Heart right ventricle (tissue), 16 donors: ENCODE measurements at places on chromosomes 16 and 17. TPM values are rescaled to one million over a fixed set of nuclear protein-coding genes. Genes with fewer than 3 reads are reported as not detected.

Gene SEC14L5
- 15.3 TPM for total RNA-seq

DNA sequence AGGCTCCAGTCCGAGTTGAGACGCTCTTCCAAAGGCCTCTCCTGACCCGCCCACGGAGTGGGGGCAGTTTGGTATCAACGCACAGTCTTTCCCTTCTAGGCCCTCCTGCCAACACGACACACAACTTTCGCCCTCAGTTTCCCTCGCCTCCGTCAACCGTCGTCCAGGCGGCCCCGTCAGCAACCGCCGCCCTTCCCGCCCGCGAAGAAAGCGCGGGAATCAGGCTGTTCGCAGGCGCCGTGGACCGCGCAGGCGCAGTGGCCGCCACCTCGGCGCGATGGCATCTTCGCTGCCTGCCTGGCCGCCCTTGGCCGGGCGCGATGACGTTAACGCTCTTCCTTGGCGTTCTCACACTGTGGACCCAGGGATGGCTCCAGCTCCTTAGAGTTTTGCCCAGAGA is at the start of gene SPATA22:
Gene SPATA22 (minus strand): TSS at position 221 of the 400 bp plus-strand sequence. CDS start 2,494 bp downstream, outside the sequence.
- H3K4me3 ChIP-seq = no peak within 1 kb of the TSS
- no peaks in the 10 kb centered on the region for H3K27me3 ChIP-seq
- H3K4me1 ChIP-seq = no peaks in the 10 kb centered on the region
- no peak for DNase-seq
- H3K36me3 ChIP-seq = no peaks in the 10 kb centered on the region

DNA sequence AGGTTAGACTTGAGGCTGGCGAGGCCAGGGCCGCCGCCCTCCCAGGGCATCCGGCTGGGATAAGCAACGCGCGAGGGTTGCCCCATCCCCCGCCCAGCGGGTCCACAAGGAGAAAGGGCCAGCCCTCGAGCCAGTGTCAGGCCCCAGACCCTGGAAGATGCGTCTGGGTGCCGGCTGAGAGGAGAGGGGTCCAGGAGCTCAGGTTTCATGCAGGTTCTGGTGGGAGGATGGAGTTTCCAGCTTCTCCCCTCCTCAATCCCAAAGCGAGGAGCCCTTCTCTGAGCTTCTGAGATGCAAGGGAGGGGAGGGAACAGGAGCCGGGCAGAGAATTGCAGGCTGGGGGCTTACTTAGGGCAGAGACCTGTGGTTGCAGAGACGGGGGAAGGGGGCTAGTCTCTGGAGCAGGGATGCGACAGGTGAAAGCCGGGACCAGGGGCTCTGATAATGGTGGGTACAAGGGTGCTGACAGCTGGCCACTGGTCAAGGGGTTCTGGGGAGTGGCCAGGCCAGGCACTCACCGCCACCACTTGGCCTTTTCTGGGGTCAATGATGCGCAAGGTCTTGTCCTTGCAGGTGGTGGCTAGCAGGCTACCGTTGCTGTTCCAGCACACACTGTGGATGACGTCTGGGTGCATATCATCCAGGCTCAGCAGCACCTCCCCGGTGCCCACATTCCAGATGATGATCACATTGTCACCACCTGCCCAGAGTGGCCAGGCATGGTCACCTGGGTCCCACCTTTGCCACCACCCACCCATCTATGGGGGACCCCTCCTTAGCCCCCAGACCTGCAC is 4.2 kb downstream of the CORO6 start:
- H3K27ac ChIP-seq = no peak overlapping the region
- no peaks in the 10 kb centered on the region for H3K36me3 ChIP-seq
- DNase-seq = no peak
- H3K4me1 ChIP-seq = peaks cover 65% of the 10 kb centered on the region
- no peaks in the 10 kb centered on the region for H3K27me3 ChIP-seq

DNA sequence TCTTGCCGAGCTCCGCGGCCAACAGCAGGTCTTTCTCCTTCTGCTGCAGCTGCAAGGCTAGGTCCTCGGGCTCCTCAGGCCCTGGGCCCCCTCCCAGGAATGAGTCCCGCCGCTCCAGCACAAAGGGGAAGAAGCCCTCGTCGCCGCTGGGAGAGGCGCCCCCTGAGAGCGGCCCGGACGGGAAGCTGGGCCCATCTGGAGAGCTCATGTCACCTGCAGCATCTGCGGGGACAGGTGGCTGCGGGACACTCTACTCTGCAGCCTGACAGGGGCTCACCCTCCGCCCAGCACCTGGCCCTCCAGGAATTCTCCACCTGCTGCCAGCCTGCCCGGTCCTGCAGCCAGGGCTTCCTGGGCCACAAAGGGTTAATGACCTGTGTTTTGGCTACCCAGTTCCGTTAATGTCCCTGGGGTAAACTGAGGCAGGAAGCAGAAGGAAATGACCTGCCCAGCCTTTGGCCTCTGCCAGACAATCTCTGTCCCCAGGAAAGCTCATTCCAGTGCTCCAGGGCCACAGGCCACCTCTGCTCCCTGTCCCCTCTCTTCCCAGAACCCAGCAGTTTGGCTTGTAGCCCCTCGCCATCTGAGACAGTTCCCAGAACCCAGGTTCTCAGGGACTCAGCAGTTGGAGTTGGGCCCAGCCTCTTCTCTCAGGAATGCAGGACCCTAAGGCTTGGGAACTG is 1.3 kb downstream of the BICDL2 start:
- DNase-seq = no peak
- H3K4me3 ChIP-seq = no peak overlapping the region
- H3K27me3 ChIP-seq = peaks cover 93% of the 10 kb centered on the region
- peaks cover 7% of the 10 kb centered on the region for H3K4me1 ChIP-seq

DNA sequence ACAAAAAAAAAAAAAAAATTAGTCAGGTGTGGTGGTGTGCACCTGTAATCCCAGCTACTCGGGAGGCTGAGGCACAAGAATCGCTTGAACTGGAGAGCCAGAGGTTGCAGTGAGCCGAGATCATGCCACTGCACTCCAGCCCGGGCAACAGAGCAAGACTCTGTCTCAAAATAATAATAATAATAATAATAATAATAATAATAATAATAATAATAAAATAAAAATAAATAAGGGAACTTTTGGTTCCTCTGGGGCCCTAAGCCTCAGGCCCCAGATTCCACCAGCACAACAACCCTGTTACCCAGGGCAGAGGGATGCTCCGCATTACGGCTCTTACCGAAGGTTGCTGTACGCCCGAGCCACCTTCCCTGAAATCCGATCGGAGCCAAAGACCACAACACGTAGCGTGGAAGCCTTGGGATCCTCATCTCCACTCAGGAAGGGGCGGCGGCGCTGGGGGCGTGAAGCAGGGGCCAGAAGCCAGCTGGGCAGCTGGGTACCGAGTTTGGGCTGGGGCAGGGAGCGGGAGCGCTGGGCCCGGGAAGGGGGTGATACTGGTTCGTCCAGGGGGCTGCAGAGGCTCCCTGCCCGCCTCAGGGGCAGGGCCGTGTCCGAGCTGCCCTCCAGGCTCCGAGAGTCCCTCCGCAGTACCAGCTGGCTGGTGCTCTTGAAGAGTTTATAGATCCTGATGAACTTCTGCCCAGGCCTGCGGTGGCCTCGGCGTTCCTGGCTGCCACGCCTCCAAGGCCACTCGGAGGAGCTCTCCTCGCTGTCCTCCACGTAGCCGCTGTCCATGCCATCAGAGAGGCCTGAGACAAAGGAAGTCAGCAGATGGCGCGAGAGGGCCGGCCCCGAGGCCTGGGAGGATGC is 20.6 kb upstream of the PIK3R6 start:
- H3K4me3 ChIP-seq = no peak overlapping the region
- peak; percentile 54 for DNase-seq
- H3K4me1 ChIP-seq = peaks cover 10% of the 10 kb centered on the region
- peak overlapping the region; percentile 13 for H3K27ac ChIP-seq
